Stimulated activated CD4-positive, alpha-beta T cell treated with anti-CD3 and anti-CD28 coated beads, Interleukin-4, amount 100 ng/mL, for 1 hour (primary cell): ENCODE measurements at places on chromosomes 2 and 18.

DNA sequence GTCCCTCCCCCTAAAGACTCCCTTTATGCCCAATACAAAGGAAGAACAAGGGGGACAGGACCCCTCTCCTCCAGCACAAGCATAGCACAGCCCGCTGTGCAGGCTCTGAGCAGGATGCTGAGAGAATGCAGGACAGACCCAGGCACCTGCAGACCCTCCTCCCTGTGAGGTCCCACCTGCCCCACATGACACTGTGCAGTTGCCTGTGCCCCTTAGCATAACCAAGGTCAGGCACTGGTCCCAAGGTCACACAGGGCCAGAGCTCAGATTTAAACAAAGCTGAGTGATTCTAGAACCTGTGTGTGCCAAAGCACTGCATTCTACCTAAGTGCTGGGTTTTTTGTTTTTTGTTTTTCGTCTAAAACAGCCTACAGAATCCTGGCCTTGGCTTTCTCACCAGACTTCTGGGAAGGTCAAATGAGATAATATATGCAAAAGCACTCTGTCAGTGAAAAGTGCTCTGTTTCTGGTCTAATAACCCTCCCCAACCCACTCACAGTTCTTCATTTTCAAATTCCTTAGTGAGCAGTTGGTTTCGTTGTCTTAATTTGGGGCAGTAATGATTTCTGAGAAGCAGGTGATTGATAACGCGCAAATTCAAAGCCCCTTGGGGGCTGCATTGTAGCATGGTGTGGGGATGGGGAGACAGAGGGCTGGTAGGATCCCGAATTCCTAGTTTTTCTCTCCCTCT is 125.7 kb downstream of the KCTD1 start:
- no peak for DNase-seq

DNA sequence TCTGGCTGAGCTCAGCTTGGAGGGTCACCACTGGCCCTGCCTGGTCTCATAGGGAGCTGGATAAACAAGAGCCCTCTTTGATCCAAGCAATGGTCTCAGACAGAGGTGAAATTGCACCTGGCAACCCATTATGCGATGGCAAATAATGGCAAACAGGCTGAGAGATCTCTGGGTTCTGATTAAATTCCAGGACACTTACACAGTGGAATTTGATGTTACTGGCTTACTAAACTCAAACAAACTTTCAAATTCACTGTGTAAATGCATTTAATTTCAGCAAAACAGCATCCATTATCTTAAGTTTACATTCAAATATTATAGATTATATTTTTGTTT is 19.5 kb upstream of the STAT4 start:
- DNase-seq, result no peak

DNA sequence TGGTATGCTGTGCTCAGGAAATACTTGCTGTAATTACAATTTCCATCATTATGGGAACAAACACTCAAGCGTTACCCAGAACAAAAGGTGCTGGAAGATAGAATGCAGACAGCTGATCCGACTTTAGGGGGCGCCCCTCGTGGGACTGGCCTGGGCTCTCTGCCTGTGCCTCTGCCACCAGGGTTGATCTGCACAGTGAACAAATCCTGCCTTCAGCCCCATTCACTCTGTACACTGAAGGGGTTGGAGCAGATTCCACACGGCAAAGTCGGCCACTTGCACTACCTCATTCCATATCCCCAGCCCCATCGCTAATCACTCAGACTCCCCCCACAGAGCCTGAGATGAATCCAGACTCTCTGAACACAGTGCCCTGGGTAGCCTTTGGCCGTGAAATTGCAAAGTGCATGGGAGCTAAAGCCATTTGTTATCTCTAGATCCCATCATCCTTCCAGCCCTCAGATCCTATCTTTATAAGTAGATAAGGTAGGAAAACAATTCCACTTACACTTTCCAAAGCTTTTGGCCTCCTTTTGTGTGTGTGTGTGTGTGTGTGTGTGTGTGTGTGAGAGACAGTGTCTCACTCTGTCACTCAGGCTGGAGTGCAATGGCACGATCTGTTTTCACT is 69.3 kb downstream of the INPP5D start:
- DNase-seq, result no peak

- no peak for DNase-seq
Observed at GRCh38 chr18:73431620-73432019, 563.8 kb upstream of the NETO1 start.

GRCh38 chr2:174722942-174723592 is 41.2 kb downstream of the CHRNA1 start:
- no peak for DNase-seq

- no peak for DNase-seq
Observed at GRCh38 chr2:110874453-110875383, 142.3 kb downstream of the ACOXL start.

DNA sequence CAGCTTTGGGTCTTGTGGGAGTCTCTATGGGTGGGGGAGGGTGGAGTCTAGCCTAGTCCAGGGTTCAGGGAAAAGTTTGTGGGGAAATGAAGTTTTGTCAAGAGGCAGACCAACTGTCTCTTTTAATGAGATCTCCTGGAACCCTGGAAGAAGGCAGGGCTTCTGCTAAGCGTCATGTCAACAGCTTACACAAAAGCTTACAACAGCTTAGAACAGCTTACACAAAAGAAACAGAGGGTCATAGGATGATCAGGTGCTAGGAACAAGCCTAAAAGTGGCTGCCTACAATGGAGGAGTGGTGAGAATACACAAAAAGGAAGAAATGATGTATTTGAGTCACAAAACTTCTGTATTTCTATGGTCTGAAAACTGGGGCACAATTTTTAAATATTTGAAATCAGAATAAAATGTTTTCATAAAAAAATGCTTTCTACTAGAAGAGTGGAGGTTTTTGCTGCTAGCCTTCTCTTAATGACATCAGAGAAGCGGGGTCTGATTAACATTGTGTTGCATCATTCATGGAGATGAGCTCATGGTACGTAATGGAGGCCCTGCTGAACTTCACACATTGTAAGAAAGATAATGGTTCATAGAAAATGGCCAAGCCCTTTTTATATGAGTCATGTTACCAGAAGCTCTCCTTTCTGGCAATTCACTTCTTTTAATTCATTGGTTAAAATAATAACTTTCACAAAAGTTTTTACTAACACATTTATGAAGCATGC is 351.0 kb downstream of the PIK3C3 start:
- DNase-seq, result no peak

DNA sequence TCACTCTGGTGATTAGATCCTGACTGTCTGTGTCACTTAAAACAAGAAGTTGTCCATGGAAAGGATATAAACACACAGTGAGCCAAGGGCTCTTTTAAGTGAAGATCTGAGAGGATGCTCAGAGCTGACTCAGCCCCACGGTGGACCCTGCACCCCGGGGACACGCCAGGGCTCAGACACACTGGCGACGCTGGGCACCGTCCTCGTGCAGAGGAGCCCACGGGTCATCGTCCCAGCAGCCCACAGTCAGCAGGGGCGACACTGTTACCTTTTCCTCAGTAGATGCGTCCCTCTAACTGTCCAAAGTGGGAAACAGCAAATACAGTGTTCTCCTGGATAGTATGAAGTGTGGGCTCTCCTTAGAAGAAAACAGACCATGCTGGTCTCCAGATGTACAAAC is 225.6 kb downstream of the HDAC4 start:
- no peak for DNase-seq

GRCh38 chr18:8174771-8175170 is 434.5 kb upstream of the RAB12 start:
- no peak for DNase-seq

DNA sequence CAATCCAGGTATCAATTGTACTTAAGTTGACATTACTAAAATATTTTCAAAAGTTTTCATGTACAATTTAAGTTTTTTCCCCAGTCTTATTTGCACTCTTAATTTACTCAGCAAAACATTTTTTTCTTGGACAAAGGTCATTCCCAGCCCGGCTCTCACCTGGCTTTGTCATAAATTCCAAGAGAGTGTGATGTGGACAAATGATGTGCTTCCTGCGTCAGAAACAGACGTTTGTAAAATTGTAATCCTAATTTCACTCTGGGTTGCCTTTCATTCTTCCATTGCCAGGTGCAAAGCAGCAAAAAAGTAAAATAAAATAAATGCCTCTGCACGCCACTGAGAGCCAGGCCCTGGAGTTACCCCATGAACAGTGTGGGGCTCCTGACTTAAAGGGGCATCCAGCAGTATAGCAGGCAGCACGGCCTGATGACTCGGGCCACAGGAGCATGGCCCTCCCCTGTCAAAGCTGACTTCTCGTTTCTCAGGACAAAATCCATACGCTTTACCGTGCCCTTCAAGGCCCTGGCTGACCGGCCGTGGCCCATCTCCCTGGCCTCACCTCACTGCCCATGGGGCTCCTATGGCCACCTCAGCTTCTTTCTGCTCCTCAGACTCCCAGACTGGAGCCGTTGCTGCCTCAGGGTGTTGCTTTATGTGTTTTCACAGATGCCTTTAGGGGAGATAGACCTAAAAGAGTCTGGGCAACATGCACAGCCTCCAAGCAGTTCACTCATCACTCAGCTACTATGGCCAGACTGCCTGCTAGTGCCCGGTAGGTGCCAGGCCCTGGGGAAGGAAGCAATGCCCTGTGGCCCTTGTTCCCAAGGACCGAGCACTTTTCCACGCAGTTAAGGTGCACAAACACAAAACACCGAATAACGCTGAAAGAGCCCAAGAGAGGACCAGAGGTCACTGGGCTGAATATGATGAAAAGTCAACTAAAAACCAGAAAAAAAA is 7.6 kb upstream of the TMEM185B start:
- DNase-seq, result no peak

DNA sequence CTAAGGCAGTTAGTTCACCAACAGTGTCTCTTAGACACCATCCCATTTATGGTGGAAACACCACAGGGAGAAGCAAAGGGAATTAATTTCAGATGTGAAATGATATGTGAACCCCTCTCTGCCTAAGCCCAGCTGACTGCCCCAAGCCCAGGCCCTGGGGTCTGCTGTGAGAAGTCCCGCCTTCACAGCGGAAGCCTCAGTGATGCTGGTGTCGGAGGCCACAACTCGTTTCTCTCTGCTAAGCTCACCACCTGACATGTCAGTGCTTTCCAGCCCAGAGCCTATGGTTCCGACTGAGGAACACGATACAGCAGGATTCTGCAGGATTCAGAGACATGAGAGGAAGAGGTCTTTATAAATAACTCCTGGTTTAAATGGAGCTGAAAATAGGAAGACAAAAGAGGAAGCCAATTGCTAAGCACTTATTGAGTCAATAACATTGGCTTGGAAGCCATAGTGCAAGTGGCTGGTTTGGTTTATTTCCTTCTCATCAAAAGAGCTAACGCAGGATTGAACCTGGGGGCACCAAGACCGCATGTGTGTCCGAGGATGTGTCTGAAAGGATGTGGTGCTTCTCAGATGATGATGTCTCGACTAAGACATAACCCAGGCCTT is 21.9 kb upstream of the LOXHD1 start:
- no peak for DNase-seq

GRCh38 chr2:80496775-80497174 is 192.2 kb upstream of the LRRTM1 start:
- DNase-seq, result no peak

DNA sequence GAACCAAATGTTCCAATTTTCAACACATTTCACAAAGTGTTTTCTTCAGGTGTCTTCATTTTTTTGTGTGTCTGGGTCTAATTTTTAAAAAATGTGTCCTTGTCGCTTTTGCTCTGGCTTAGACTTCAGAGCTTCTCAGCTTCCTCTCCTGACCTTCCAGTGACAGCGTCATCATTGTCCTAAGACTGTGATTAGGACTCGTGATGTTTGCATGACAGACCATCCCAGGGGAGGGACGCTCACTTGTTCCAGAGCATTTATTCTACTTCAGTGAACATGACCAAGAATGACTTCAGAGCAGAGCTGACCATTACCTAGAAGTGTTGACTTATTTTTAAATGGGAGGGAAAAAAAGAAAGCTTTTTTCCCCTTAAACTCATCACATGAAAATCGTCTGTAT is 591.9 kb downstream of the IRS1 start:
- DNase-seq, result no peak
